ENCODE measurements at places on chromosomes 7 and 10.

DNA sequence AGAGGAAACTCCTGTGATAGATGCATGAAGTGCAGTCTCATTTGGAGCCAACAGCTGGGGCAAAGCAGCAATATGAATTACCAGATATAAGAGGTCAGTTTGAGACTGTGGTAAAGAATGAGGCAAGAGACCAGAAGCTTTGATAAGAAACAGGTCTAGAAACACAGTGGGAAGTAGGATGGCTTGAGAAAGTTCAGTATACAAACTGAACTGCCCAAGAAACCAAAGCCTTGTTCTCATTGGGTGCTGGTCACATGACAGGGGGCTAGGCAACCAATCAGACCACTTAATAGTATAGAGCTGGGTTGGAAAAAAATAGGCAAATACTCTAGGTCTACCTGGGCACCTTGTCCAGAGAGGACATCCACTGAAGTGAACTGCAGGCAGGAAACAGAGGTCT lies 46.2 kb upstream of the PLCE1 start:
- DNase-seq, result no peak

GRCh38 chr7:44307301-44307900 lies 18.0 kb downstream of the CAMK2B start:
- DNase-seq, result no peak

DNA sequence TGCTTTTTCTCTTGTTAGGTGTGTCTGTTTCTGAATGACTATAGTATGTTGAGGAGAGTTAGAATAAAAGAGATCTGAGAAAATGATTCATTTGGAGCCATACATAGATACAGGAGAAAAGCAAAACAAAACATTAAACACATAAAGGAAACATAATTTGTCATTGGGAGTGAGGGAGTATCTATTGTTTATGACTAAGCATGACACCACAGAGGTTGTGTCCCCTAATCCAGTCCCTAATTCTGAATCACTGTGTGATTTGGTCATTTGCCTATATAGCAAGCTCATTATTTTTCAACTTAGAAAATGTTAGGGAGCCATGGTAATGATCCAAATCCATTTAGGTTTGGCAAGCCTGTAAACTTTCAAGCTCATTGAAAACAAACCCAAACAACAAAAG lies 132.3 kb upstream of the BMPER start:
- DNase-seq, result no peak

DNA sequence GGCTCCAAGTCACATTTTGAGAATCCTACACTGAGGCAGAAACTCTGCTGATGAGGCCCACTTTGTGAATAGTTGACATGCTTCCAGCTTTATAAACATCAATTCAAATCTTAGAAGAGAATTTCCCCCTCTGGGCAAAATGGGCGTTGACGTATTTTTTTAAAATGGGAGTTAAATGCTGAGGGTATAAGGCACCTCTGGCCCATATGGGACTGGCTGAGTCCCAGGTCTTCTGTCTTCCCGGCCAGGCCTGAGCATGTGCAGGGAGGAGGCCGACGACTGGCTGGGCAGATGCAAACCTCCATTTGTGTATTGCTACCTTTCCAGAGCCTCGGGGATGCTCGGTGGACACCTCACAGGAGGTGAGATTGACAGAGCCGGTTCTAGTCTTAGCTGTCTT lies 37.7 kb downstream of the BUB3 start:
- no peak for DNase-seq

GRCh38 chr7:74311305-74311744 lies 22.1 kb downstream of the CLIP2 start:
- no peak for DNase-seq

DNA sequence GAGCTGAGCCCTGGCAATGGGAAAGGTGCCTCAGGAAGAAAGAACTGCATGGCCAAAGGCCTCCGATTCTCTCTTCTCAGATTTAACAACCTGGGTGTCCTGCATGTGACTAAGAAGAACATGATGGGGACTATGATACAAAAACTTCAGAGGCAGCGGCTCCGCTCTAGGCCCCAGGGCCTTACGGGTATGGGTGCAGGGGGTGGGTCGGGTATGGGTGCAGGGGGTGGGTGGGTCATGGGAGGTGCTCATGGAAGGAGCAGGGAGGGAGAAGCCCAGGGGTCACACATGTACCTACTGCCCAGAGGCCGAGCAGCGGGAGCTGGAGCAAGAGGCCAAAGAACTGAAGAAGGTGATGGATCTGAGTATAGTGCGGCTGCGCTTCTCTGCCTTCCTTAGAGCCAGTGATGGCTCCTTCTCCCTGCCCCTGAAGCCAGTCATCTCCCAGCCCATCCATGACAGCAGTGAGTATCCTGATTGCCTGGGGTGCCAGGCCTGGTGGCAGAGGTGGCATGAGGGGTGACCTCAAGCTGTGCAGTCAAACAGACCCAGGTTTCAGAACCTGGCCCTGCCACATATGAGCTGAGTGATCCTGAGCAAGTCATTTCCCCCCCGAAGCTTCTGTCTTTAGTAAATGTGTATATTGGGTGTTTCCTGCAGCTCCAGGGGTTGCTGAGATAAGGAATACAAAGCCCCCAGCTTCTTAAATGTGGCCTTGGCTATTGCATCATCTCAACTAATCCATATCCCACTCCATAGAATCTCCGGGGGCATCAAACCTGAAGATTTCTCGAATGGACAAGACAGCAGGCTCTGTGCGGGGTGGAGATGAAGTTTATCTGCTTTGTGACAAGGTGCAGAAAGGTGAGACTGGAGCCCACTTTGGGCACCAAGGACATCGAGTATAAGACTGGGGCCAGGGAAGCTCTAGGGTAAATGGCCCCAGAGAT lies 2.0 kb downstream of the NFKB2 start:
- no peak for DNase-seq

- no peak for DNase-seq
These were observed 241.7 kb upstream of the NEBL start for GRCh38 chr10:21138769-21139340.

DNA sequence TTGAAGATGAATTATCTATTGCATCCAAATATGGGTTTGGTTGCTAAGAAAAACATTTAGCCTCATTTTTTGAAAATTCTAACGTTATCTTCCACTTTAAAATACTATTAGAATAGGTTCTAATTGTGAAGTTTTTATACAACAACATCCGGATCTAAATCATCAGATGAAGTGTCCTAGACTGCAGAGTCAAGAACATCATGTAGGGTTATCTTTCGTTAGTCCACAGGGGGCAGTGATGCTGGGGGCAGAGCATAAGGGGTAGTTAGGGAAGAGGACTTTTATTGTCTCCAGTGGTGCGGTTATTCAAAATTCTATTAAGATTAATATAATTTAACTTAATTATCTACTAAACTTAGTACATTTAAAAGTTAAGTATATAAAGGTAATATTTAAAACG lies 990.6 kb upstream of the PHF14 start:
- no peak for DNase-seq

DNA sequence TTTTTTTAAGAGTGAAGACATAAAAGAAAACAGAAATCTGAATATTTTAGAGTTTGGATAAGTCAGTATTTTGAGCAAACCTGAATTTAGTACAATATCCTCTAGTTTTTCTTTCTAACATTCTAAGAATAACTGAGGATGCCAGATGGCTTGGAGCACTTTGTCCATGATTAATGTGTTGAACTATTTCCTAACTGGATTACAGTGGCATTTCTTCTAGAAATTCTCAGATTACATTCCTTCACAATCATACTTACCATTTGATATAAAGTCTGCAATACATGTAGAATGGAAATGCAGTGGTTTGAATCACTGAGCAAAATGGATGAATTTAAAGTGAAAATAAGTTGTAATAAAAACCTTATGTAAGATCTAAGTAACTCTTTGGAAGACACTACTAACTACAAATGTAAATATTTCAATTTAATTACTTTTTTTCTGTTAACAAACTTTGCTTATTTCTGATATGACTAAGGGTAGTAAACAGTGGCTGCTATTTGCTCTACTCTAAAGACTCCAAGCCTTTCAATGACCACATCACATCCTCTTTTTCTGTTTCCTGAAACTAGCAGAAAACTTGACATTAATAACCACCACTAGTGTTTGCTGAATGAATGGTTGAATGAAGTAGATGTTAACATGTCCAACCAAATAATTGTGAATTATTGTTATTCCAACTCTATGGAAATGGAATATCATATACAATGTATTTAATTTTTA lies 102.8 kb downstream of the PRKG1 start:
- DNase-seq, result no peak

GRCh38 chr7:3234851-3235250 lies 66.2 kb upstream of the SDK1 start:
- DNase-seq, result no peak

DNA sequence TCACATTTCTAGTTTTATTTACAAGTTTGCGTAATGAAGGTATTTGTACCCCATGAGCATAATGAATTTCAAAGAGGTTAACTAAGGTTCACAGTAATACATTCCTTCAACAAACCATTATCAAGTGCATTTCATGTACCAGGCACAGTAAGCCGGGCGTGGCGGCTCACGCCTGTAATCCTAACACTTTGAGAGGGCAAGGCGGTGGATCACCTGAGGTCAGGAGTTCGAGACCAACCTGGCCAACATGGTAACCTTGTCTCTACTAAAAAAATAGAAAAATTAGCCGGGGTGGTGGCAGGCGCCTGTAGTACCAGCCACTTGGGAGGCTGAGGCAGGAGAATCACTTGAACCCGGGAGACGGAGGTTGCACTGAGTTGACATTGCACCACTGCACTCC lies 4.3 kb upstream of the EIF3A start:
- no peak for DNase-seq

DNA sequence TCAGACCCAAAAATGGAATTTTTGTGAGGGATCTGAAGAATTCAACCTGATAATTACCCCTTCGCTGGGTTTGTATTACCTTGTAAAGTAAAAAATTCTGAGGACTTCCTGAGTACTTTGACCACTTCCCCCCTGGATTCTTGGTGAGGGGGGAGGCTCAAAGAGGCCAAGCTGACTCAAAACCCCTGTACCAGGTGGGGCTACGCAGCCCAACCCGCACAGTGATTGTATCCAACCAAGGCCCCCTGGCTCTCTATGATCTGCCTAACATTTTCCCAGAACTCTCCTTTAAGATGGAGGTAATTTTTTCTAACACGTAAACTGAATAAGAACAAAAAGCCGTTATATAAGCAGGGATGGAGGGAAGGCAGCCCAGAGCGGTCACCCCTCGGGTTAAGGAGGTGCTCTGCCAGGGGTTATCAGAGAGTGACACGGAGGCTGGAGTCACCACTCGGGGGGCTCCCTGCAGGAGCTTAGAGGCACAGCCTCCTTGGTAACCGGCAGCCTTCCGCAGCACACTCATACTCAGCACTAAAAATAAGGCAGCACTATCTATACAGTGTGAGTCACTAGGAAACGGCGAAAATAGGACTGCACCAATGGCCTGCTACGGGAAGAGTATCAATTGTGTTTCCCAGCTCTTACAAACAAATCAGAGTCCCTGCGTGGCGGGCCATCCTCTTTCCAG lies 255.4 kb downstream of the ELMO1 start:
- no peak for DNase-seq

Data from stimulated activated CD4-positive, alpha-beta T cell treated with anti-CD3 and anti-CD28 coated beads, Interleukin-4, amount 100 ng/mL, for 1 hour (primary cell).